ENCODE measurements at places on chromosomes 16 and 17. TPM values are rescaled to one million over a fixed set of nuclear protein-coding genes. Genes with fewer than 3 reads are reported as not detected.

Gene PRAC2
- not detected for total RNA-seq

Gene ZP2
- total RNA-seq = not detected

Gene LITAFD
- not detected for total RNA-seq

Gene FAM20A
- total RNA-seq = not detected

Gene ZNF48
- total RNA-seq = 14.8 TPM

Gene G6PC1
- total RNA-seq = not detected

Gene APOH
- total RNA-seq = 5.4 TPM

Gene PDILT
- total RNA-seq = not detected

Gene CCL4
- total RNA-seq = not detected

Gene PITPNM3
- 3.0 TPM for total RNA-seq

Gene ARMC7
- total RNA-seq = 17.9 TPM

Gene GPRC5B
- total RNA-seq = 30.9 TPM

Gene STUB1
- total RNA-seq = 106 TPM

Gene DDX52
- total RNA-seq = 24.5 TPM

Gene DHX40
- 31.3 TPM for total RNA-seq

Gene DOC2B
- total RNA-seq = 2.1 TPM

Gene HOXB3
- 5.9 TPM for total RNA-seq

Gene YBX2
- 0.47 TPM for total RNA-seq

Gene SMPD3
- 0.32 TPM for total RNA-seq

Gene CCL4L2
- total RNA-seq = not detected

Gene B4GALNT2
- 0.45 TPM for total RNA-seq

Gene MYH10
- 23.6 TPM for total RNA-seq

Gene RAB11FIP4
- 1.9 TPM for total RNA-seq

Gene CES3
- total RNA-seq = 1.8 TPM

Gene SLC16A6
- 0.43 TPM for total RNA-seq

Gene TBC1D3D
- total RNA-seq = not detected

Gene TBX2
- total RNA-seq = 7.0 TPM

Gene SLC38A7
- 20.1 TPM for total RNA-seq

Gene GPR179
- 0.01 TPM for total RNA-seq

Gene TBC1D3
- not detected for total RNA-seq

Gene P2RX1
- total RNA-seq = not detected

Gene KRT24
- total RNA-seq = not detected

Gene KRTAP4-4
- not detected for total RNA-seq

Gene IL4R
- 32.6 TPM for total RNA-seq

Gene HBA1
- 2.3 TPM for total RNA-seq

Gene DNAAF8
- total RNA-seq = 1.3 TPM

Gene TPSAB1
- total RNA-seq = not detected

Gene RNF43
- total RNA-seq = 0.38 TPM

Gene CX3CL1
- 0.19 TPM for total RNA-seq

Gene CYGB
- total RNA-seq = 1.4 TPM

Gene SPATA20
- 92.4 TPM for total RNA-seq

Gene C16orf54
- not detected for total RNA-seq

Gene VAT1L
- not detected for total RNA-seq

Gene OR1F1
- total RNA-seq = 0.76 TPM

Gene ACAP1
- 3.1 TPM for total RNA-seq

Gene HEATR9
- total RNA-seq = not detected

Gene ANKFN1
- not detected for total RNA-seq

Gene CXCL16
- total RNA-seq = 20.8 TPM

Gene AIPL1
- total RNA-seq = not detected

Gene MYCBPAP
- 0.08 TPM for total RNA-seq

Gene PPP1R1B
- total RNA-seq = not detected

Gene TCAP
- 1.1 TPM for total RNA-seq

Gene SPATA2L
- total RNA-seq = 12.0 TPM

Gene CCL2
- 15.3 TPM for total RNA-seq

Gene RPL38
- 2,416 TPM for total RNA-seq

Gene PYDC1
- total RNA-seq = not detected

Gene CD300E
- total RNA-seq = not detected

Gene KRT39
- total RNA-seq = not detected
